ENCODE measurements at places on chromosomes 5 and 9. TPM values are rescaled to one million over a fixed set of nuclear protein-coding genes. Genes with fewer than 3 reads are reported as not detected.

DNA sequence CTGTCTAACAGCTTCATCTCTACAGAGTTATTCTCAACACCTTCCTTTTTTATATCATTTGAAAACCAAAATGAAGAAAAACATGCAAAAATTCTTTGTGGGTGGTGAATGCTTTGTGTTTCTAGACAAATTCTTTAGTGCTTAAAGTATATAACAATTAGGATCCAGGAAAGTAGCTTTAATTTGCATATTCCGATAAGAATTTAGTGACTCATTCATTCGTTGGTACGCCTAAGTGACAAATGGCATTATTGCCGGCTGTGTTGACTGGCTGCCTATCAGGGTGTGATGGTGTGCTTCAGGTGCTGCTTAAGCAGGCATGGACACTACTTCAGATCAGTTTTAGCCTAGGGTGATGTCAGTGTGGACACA, 35.2 kb downstream of the LMNB1 start:
- no peak for DNase-seq

DNA sequence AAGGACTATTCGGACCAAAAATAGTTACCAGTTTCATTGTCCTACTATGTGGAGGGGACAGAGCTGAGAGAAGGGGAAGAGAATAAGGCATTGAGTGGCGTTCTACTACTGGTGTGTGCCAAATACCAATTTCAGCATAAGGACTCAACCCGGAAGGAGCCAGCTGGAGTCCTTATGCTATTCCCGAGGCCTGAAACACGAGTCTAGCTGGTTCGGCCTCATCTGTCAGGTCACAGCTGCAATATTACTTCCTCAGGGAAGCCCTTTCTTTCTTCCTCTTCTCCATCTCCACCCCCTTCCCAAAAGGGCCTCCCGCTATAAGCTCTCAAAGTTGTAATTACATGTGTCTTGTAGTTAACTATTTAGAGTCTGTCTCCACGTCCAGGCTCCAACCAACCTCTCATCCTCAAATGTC, 20.5 kb upstream of the FER start:
- DNase-seq, result no peak

GRCh38 chr9:91063471-91063870, 261.9 kb downstream of the SYK start:
- peak; percentile 27 for DNase-seq

- no peak for DNase-seq
These were observed 86.9 kb downstream of the HACD4 start for GRCh38 chr9:20944507-20944906.

GRCh38 chr9:22343218-22343611, 103.4 kb upstream of the DMRTA1 start:
- no peak for DNase-seq

GRCh38 chr9:16335788-16336580, 534.5 kb downstream of the BNC2 start:
- DNase-seq, result no peak

DNA sequence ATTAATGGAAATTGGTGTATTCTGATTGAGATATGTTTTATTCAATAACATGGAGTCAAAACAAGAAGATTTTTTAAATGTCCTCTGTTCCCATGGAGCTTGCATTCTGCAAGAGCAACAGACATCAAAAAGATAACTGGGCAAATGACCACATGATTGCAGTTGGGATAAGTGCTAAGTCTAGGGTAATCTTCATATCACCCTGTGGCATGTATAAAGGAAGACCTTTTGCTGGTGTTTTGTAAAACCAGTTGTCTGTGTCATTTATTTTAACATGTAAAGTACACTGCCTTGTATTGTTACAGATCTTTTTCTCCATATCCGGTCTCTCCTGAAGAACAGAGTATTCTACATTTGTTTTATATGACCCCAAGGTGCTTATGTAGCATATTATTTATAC, 44.0 kb downstream of the PTCD2 start:
- DNase-seq, result no peak

DNA sequence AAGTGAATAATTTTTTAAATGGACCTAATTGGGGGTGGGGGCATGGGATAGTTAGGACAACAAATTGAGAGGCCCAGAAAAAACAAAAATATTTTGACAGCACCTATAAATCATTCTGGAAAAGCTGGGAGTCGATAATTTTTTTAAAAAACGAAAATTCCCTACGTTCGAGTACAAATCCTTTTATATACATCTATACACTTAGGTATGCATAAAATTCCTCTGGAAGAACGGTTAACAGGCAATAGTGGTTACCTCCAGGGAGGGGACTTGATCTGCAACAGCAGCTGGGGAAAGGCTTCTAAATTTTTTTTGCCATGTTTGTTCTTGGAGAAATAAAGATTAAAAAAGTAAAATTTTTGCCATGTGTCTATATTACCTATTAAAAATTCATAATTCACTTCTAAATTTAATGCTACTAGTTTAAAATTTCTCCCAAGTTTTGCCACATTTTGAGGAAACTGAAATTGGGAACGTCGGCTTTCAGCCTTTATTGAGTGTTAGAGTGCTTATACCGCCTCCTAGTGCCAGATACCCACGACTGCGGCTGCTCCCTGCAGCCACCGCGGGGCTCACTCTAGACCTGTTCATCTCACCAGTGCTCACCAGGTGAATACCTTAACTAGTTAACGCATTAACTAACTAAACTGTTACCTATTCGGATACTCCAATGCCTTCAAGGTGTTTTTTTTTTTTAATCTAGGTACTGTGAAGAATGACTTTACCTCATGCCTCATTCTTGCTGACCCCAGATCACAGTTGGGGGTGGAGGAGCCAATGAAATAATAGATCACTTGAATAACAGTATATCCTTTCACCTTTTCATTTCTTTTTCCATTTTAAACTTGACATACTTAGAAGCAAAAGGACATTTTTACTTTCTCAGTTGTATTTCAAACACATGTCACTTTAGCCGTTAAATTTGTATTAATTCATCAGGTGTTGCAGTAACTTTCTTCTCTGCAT, 1.8 kb upstream of the BHMT start:
- peak; percentile 50 for DNase-seq

GRCh38 chr5:169646856-169647255, 9.8 kb downstream of the DOCK2 start:
- no peak for DNase-seq

- DNase-seq, result no peak
These were observed 16.9 kb downstream of the OR2V2 start for GRCh38 chr5:181164076-181164952.

GRCh38 chr9:111483439-111483857, 735 bp downstream of the ECPAS start:
- DNase-seq, result no peak

The PPWD1 gene
- 49.0 TPM for total RNA-seq

The PAX5 gene
- 0.20 TPM for total RNA-seq

DNA sequence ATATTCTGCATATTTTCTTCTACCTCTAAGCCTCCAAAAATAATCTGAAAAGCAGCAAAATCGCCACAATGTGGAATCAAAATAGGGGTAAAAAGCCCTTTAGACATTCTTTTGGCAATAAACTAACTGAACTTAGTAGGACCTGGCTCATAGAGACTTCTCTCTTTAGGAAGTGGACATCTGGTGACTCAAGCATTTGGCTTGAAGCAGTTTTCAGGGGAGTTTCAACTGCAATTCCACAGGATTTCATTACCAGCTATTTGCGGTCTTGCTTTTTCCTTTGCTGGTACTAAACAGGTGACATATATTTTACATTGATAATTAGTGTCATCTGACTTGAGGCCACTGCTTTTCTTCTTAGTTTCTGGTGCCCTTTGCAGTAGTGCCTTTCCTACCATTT, 173.2 kb upstream of the FBN2 start:
- no peak for DNase-seq

The PGM5 gene
- not detected for total RNA-seq

GRCh38 chr9:7104625-7105024, 346.9 kb downstream of the KDM4C start:
- no peak for DNase-seq

GRCh38 chr5:133406977-133407632, 205.2 kb downstream of the FSTL4 start:
- peak; percentile 33 for DNase-seq

- no peak for DNase-seq
These were observed 63.3 kb upstream of the SLC30A5 start for GRCh38 chr5:69030358-69031062.

GRCh38 chr9:126975327-126976220, 61.0 kb downstream of the RALGPS1 start:
- DNase-seq, result no peak

DNA sequence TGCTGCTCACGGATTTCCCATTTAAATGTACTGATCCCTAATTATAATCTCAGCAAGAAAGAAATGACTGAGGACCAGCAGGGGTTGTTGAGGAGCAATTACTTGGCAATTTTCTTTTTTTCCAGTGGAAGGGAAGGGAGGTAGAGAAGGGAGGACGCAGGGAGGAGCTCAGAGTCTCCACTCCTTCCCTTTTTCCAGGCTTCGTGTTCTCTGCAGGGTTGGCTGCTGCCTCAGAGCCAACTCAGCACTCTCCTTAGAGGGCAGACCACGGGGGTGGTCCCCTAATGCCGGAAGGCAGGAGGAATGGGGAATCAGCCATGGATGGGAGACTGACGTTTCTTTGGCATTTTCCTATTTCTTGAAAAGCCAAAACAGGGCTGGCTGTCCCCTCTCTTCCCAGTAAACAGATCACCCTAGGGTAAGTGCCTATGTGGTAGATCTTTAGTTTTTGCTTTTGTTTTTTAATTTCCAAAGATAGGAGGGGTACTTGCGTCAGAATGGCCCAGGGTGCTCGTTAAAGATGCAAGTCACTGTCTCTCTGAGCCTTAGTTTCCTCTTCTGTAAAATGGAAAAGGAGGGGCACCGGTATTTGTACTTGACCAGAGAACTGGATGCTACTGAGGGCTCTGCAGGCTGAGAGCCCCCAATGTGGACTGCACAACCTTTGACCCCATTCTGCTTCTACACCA, 39.6 kb upstream of the LCP2 start:
- no peak for DNase-seq

The HTR4 gene
- not detected for total RNA-seq

- DNase-seq, result no peak
These were observed 11.2 kb downstream of the DNAJB5 start for GRCh38 chr9:35000535-35001284.

- DNase-seq, result no peak
These were observed 414.1 kb upstream of the MEF2C start for GRCh38 chr5:89297066-89297465.

DNA sequence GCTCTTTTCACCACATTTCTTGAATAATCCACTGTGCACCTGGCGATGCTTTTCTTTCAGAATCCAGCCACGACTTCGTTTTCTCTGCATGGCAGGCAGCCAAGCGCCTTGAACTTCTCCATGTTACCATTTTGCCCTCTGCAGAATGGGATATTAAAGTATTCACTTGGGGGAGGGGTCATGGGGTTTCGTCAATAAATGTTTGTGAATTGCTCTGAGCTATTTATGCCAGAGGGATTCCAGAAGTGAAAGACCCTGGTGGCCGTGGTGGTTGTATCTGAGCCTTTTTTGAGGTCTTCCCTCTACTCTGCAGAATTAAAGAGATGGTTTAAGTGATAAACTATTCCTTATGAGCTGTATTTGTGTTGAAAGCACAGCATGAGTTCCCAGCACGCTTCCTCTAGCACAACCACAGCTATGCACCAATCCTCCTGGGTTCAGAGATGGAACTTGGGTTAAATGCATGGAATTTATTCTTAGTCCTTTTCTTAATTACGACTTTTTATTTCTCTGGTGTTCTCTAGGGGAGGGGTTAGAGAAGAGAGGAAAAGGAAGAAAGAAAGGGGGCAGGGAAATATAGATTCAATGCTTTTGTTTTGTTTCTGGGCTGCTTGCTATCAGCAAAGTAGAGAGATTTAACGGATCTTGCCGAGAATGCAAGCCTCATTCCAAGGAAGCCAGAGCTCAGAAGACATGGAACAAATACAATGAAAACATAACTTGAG, 478.2 kb upstream of the TNC start:
- DNase-seq, result no peak

The SPEF2 gene
- total RNA-seq, result 14.1 TPM

GRCh38 chr5:116576053-116576713, 1.6 kb upstream of the SEMA6A start:
- peak; percentile 52 for DNase-seq

DNA sequence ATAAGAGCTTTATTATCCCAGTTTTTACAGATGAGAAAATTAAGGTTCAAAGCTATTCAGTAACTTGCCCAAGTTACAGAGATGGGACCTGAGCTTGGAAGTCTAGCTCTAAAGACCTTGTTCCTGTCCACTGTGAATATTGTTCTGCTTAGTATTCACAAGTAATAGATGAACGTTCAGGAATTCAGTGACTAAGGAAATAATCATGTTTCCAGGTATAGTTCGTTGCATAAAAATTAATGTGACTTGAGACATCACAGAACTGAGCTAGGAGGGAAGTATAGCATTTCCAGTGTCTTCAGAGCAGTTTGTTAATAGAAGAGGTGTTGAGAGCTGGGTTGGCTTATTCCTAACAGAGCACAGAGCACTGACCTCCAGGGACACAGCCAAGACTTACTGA, 136.1 kb downstream of the FGF1 start:
- DNase-seq, result no peak

All from activated CD8-positive, alpha-beta memory T cell treated with anti-CD3 and anti-CD28 coated beads, Interleukin-2, amount 10 ng/mL, durations not matched to agents 7 days and 5 days (primary cell).